Central memory CD4-positive, alpha-beta T cell (primary cell): ENCODE measurements at places on chromosomes 5 and 9.

DNA sequence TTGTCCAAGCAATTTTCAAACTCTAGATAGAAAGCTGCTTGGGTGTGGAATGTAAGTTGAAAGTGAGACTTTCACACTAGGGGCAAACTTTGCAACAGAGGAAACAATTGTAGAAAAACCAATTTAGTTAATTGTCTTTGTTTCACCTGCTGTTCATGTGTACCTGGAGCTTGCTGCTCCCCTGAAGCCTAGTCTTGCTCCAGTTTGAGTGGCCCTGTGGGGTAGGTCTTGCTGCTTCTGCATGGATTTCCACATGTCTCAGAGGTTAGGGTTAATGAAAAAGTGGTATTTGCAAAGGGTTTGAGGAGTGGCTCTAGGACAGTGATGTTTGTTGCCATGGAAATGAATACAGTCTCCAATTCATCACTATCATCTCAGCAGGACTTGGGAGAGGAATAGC is 182.2 kb downstream of the FSTL4 start:
- no peak for DNase-seq

- no peak for DNase-seq
Observed at GRCh38 chr9:1538301-1538700, 476.8 kb upstream of the SMARCA2 start.

DNA sequence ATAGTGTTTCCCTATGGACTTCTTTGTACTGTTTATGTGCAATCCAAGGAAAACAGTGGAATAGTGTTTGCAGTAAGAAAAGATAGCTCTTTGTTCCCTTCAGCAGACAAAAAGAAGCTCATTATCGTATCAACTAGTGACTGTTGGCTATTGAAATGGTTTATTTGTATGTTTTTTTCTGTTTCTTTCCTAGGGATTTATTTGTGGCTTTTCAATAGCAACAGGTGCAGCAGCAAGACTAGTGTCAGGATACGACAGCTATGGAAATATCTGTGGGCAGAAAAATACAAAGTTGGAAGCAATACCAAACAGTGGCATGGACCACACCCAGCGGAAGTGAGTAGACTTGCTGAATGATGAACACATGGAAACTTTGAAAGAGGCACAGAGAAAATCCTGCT is 65.1 kb downstream of the SLC44A1 start:
- no peak for DNase-seq

DNA sequence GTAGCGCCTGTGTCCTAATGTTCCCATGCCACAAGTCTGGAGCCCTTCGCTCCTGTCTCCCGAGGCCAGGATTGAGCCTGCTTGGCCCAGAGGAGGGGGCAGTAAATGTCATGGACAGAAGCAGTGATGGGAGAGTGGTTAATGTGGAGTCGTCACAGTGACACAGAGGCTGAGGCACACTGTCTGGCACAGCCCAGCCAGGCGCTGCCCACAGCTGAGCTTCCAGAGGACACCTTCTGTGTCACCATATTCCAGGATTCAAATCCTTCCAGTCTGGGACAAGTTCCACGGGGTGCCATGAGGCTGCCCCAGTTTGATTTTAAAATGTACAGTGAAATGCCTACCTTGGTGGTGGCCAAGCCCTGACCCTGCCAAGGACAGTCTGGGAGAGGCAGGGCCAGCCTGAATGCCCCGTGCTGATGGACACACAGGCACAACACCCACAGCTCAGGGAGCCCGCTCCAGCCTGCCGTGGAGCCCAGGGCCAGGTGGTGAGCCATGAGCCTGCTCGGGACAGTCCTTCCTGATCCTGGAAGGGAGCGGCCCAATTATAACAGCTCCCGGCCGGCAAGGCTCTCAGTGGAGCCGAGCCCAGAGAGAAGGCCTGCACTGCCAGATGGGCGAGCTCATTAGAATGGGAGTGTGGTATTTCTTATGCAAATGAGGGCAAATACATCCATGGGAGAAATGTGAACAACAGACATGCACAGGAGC is 99.1 kb upstream of the RUFY1 start:
- no peak for DNase-seq
